ENCODE measurements at places on chromosomes 3 and 15. TPM values are rescaled to one million over a fixed set of nuclear protein-coding genes. Genes with fewer than 3 reads are reported as not detected.

DNA sequence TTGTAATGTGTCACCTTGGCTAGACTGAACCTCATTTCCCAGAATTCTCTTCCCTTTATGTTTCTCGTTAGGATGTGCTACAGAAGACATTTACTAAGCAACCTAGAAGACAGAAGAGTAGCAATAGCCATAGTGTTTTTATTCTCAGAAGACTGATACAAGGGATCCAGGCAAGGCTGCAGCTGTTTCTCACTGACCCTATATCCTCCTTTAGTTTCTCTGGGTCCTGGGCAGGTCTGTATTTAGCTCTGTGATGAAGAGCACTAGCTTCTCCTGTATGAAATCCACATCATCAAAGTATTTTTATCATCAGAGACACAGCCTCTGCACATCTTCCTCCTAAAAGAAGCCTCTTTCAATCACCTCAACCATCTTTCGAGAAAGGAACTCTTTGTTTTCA, 72.5 kb downstream of the SUMF1 start:
- no peaks in the 10 kb centered on the region for H3K27me3 ChIP-seq
- peaks cover 3% of the 10 kb centered on the region for H3K36me3 ChIP-seq
- H3K27ac ChIP-seq = no peak overlapping the region
- no peaks in the 10 kb centered on the region for H3K4me1 ChIP-seq

GRCh38 chr3:18501679-18502343, 76.7 kb upstream of the SATB1 start:
- H3K4me1 ChIP-seq = peaks cover 11% of the 10 kb centered on the region
- no peak overlapping the region for H3K27ac ChIP-seq
- no peaks in the 10 kb centered on the region for H3K36me3 ChIP-seq
- peak; percentile 48 for DNase-seq

- DNase-seq = peak; percentile 54
- H3K27ac ChIP-seq = no peak overlapping the region
Observed at GRCh38 chr15:82531496-82532382, 8.5 kb downstream of the RPS17 start.

GRCh38 chr3:89261673-89262072, 154.3 kb downstream of the EPHA3 start:
- H3K27ac ChIP-seq = peak overlapping the region; percentile 93
- no peak for DNase-seq
- H3K36me3 ChIP-seq = no peaks in the 10 kb centered on the region
- H3K4me3 ChIP-seq = no peak overlapping the region
- no peaks in the 10 kb centered on the region for H3K27me3 ChIP-seq

DNA sequence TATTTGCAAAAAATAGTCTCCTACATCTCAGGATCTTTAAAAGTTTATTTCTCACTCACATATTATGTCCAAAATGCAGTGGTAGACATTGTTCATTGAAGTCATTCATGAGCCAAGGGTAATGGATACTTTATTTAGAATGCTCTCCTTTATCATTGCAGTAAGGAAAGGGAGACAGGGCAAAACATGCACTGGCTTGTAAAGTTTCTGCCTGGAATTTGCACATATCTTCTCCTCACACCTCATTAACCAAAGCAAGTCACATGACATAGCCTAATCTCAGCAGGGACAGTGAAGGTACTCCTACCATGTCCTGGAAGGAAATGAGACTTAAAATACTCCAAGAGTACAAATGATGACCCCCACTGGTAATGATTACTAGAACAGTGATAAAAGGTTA, 333.7 kb upstream of the EPHA3 start:
- no peaks in the 10 kb centered on the region for H3K27me3 ChIP-seq
- H3K36me3 ChIP-seq = no peaks in the 10 kb centered on the region
- H3K4me3 ChIP-seq = no peak overlapping the region
- DNase-seq = no peak
- H3K4me1 ChIP-seq = no peaks in the 10 kb centered on the region

DNA sequence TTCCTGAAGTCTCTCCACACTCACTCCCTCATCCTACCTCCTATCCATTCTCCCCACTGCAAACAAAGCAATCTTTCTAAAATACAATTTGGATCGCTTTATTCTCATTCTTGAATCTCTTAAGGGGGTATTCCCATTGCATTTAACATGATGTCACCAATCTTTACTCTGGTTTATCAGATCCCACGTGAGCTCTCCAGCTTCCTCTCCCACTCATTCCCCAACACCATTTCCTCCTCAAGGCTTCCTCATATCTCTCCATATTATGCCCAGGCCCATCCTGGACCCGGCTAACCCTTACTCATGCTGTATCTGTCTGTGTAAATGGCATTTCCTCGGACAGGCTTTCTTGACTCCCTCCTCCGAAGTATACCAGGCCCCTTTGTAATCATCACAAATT, 165.0 kb downstream of the CD47 start:
- no peak overlapping the region for H3K4me3 ChIP-seq
- no peak overlapping the region for H3K27ac ChIP-seq
- DNase-seq = no peak
- H3K36me3 ChIP-seq = no peaks in the 10 kb centered on the region
- H3K4me1 ChIP-seq = no peaks in the 10 kb centered on the region

DNA sequence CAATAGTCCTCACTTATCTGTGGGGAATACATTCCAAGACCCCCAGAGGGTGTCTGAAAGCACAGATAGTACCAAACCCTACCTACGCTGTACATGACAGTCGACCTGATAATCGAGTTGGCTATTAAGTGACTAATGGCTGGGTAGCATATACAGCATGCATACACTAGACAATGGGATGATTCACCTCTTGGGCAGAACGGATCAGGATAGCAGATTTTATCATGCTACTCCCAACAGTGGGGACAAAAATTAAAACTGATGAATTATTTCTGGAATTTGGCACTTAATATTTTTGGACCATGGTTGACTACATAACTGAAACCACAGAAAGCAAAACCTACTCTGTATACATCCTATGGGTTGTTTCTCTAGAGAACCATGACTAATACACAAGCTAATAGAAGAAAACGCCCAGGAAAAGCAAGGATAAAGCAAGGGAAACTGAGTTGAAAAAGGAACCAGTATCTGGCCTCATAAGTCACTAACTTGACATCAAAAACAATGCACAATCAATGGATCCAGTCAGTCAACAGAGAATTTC, 15.5 kb downstream of the ATG3 start:
- no peak overlapping the region for H3K4me3 ChIP-seq
- no peaks in the 10 kb centered on the region for H3K27me3 ChIP-seq
- peaks cover 44% of the 10 kb centered on the region for H3K36me3 ChIP-seq

DNA sequence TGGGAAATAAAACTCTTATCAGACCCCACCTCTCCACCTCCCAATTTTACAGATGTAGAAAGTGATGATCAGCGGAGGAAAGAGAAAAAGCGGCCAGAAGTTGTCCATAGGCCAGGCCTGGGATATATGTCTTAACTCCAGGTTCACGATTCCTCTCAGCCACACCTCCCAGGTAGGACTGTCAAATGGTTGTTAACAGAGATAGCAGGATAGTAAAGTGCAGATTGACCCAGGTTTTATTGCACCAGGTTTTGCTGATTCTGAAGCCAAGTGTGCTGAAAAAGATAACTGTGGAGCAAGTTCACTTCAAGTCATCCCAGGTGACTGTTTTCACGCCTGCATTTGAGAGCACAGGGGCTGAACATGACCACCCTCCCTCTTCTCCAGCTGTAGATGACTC, 36.1 kb downstream of the LSM3 start:
- peak; percentile 14 for DNase-seq
- no peaks in the 10 kb centered on the region for H3K4me1 ChIP-seq
- no peak overlapping the region for H3K4me3 ChIP-seq
- H3K27me3 ChIP-seq = peaks cover 9% of the 10 kb centered on the region

- H3K27ac ChIP-seq = no peak overlapping the region
- no peak for DNase-seq
- no peaks in the 10 kb centered on the region for H3K27me3 ChIP-seq
- no peaks in the 10 kb centered on the region for H3K4me1 ChIP-seq
- H3K36me3 ChIP-seq = no peaks in the 10 kb centered on the region
- H3K4me3 ChIP-seq = no peak overlapping the region
Observed at GRCh38 chr3:151584566-151584965, 123.7 kb upstream of the IGSF10 start.

- no peaks in the 10 kb centered on the region for H3K36me3 ChIP-seq
- DNase-seq = peak; percentile 55
- H3K4me3 ChIP-seq = no peak within 1 kb of the TSS
- H3K4me1 ChIP-seq = peaks cover 11% of the 10 kb centered on the region
Observed at GRCh38 chr3:150972366-150973071, at the start of gene CLRN1. CLRN1 (minus strand) TSS chr3:150972727; CDS start chr3:150972708, 19 bp downstream.

Gene SKOR1
- total RNA-seq = 0.23 TPM

Gene IL20RB
- total RNA-seq = 2.1 TPM

Gene CPN2
- total RNA-seq = not detected

Gene RYR3
- 0.38 TPM for total RNA-seq

Gene ZKSCAN7
- 15.5 TPM for total RNA-seq

Gene FBXO40
- not detected for total RNA-seq

Gene APOD
- not detected for total RNA-seq

Gene GUCA1C
- not detected for total RNA-seq

Gene SAMMSON
- not detected for total RNA-seq

Gene CDHR4
- not detected for total RNA-seq
